ENCODE measurements at places on chromosomes 4 and X. TPM values are rescaled to one million over a fixed set of nuclear protein-coding genes. Genes with fewer than 3 reads are reported as not detected.

The PASD1 gene
- total RNA-seq: not detected

The SPACA5 gene
- not detected for total RNA-seq

The ARSJ gene
- total RNA-seq: 143 TPM

The SAGE1 gene
- total RNA-seq: not detected

The STATH gene
- total RNA-seq: not detected

The ADH6 gene
- total RNA-seq: not detected

The ZFX gene
- 99.3 TPM for total RNA-seq

The FREM3 gene
- total RNA-seq: not detected

The BEX5 gene
- total RNA-seq: not detected

The ZMAT1 gene
- not detected for total RNA-seq

The SYTL5 gene
- 0.56 TPM for total RNA-seq

The NPY5R gene
- not detected for total RNA-seq

The SH3D19 gene
- total RNA-seq: 27.2 TPM

The AFAP1 gene
- 48.2 TPM for total RNA-seq

The IGFBP7 gene
- total RNA-seq: 33.2 TPM

The SMIM31 gene
- total RNA-seq: not detected

The IL1RAPL2 gene
- total RNA-seq: not detected

The PCSK1N gene
- total RNA-seq: not detected

The PCDH18 gene
- 108 TPM for total RNA-seq

The WAS gene
- not detected for total RNA-seq

The AKAP4 gene
- total RNA-seq: not detected

The ATP10D gene
- 135 TPM for total RNA-seq

The FGA gene
- not detected for total RNA-seq

The SLC6A14 gene
- total RNA-seq: not detected

The DMD gene
- 11.8 TPM for total RNA-seq

The RTL3 gene
- 1.1 TPM for total RNA-seq

The ERCC6L gene
- total RNA-seq: 5.4 TPM

The DDX53 gene
- not detected for total RNA-seq

Data from IMR-90 (cell line).